Stimulated activated CD8-positive, alpha-beta memory T cell treated with anti-CD3 and anti-CD28 coated beads, Interleukin-15, amount 100 ng/mL, for 24 hours (primary cell): ENCODE measurements at places on chromosomes 7 and 10.

- no peak for DNase-seq
These were observed 158.1 kb downstream of the SND1 start for GRCh38 chr7:127810113-127810512.

DNA sequence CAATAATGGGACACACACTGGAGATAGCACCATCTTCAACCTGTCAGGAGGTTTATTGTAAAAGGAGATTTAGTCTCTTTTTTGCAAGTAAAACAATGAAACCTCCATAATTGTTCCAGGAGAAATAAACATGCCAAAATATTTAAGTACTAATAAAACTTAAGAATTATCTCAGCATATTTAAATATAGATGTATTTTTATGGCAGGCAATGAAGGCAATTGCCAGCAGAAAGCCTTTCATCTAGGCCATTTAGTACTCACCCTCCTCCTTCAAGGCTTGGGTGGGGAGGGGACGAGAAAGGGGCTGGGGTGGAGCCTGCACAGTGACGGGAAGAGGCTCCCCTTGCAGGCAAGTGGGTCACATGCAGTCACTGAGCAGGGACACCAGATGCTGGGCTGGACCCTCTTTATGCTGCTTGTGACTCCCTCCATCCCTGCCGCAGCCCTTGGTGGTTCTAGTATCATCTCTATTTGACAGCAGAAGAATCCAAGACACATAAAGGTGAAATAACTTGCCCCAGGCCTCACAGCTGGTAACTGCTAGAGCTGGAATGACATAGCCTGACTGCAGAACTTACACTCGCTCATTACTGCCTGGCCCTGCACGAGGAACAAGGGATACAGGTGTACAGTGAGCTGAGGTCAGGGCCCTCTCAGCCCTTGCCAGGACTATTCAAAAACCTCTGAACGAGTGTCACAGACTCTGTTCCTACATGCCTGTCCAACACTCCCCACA is 449.5 kb upstream of the ZMIZ1 start:
- DNase-seq, result no peak

DNA sequence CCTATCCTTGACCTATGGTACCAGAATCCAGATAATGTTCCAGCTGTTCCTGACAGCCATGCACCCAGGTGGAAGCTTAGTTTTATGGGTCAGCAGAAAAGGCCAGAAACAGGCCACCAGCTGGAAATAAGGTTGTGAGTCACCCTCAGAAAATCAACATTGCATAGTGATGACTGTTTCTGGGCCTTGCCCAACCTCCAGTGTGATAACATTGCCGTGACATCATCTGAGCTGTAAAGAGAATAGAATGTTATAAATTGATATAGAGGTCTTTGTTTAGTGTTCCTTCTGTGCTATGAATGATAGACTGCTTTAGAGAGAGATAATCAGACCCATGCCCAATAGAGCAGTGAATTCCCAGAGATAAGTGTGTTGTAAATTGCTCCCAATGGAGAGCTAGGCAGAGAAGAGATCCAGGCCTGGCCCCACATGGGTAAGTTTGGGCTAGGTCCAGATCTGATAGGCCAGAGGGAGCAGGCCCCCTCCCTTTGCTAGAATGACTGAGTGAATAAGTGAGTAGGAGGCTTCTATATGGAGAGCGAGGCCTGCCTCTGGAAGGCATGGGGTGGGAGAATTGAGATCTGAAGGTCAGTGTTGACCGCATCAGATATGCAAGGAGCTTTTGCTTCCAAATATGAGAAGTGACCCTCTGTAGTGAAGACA is 14.2 kb upstream of the HPS1 start:
- DNase-seq, result no peak

- DNase-seq, result no peak
These were observed 20.5 kb downstream of the NOM1 start for GRCh38 chr7:156969972-156970420.

GRCh38 chr7:101924171-101924570 is 106.7 kb downstream of the CUX1 start:
- no peak for DNase-seq

DNA sequence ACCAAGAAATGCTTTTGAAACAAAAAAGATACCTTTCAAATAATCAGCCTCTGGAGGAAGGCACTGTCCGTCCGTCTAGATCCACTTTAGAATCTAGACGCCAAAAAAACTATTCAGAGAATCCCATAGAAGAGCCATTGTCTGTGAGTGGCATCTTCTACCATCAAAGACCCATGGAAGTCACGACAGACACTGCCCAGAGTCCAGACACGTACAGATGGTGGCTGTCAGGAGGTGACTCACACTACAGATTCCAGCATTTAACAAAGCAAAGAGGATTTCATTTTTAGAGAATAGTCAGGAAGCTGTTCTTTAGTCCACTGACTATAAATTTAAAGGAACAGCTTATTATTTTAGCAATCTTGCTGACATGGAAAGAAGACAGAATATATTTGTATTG is 11.7 kb downstream of the C1QL3 start:
- no peak for DNase-seq
